ENCODE measurements at places on chromosomes 16 and 17.
A peak's percentile ranks its signal among the peaks of the same experiment; 100 is the strongest.

- no peak for DNase-seq
Observed at GRCh38 chr17:4483012-4483840, 15.5 kb upstream of the SPNS2 start.

DNA sequence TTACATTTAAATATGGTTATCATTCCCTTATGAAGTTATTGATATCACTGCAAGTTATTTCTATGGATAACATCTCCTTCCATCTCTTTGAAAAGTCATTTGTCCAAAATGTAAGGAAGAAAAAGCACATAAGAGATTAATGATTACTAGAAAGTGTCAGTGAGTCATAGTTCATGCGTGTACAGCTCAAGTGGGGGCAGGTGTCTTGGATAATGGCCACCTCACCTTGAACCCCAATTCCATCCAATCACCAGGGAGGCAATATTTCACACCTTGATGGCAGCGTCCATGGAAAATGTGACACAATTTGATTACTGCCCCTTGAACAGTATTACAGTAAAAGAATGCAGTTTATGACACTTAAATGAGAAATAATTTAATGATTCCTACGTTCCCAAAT is 358.3 kb upstream of the SOX9 start:
- no peak for DNase-seq

GRCh38 chr16:30409125-30410060 is 2.0 kb downstream of the ZNF771 start:
- DNase-seq: peak; percentile 87

- DNase-seq: no peak
Observed at GRCh38 chr16:67256701-67257230, 8.0 kb downstream of the SLC9A5 start.

DNA sequence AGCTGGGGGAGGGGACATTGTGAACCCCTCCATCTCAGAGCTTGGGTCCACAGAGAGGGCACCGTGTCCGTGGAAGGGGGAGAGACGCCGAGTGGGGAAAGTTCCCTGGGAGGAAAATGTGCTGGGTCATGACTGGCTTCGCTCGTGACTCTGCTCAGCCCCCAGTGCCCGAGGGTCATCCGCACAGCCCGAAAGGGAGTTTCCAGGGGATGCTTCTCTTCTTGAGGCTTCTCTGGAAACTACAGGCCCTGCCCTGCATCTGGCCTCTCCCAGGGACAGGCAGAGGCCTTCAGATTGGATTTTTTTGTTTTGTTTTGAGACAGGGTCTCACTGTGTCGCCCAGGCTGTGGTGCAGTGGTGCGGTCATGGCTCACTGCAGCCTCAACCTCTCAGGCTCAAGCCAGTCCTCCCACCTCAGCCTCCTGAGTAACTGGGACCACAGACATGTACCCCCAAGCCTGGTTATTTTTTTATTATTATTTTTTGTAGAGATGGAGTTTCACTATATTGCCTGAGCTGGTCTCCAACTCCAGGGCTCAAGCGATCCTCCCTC is 9.8 kb upstream of the GSE1 start:
- DNase-seq: no peak

DNA sequence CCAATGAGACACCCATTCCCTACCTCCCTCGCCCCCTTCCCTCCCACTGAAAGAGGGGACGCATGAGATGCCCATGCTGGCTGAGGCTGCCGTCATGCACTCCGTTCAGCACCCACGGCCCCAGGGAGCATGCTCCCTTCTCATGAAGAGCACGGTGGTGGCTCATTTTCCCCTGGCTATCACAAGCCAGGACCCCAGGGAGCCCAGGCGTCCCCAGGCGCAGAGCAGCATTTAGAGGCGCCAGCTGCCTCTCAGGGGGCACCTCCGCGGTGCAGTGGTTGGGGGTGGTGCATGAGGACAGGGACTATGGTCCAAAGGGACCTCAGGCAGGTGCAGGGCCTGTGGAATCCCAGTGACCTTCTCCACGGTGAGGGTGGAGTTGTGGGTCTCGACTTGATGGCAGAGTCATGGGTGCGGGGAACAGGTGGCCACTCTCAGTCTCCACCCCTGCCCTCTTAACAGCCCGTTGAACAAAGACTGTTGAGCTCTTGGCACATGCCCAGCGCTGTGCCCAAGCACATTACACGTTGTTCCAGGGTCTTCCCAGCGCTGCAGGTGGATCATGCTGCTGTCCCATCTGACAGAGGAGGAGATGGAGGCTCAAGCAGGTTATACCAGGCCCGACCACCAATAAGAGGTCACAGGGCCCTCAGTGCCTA is 13.6 kb downstream of the KIF19 start:
- DNase-seq: no peak

DNA sequence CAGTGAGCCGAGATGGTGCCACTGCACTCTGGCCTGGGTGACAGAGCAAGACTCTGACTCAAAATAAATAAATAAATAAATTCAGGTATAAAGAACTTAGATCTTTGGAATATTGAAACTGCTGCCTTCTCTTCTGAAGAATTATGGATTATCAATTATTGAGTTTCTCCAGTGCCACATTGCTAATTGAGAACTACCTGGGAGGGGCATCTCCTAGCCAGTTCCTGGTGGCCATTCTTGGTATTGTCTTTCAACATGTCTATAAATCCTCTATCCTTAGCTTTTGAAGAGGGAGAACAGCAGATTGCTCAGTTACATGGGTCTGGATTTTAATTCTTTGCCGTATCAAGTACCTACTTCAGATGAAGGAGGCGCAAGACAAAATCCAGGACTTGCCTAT is 29.2 kb downstream of the CALCOCO2 start:
- no peak for DNase-seq

GRCh38 chr16:26605626-26606271 is 461.0 kb upstream of the C16orf82 start:
- no peak for DNase-seq

DNA sequence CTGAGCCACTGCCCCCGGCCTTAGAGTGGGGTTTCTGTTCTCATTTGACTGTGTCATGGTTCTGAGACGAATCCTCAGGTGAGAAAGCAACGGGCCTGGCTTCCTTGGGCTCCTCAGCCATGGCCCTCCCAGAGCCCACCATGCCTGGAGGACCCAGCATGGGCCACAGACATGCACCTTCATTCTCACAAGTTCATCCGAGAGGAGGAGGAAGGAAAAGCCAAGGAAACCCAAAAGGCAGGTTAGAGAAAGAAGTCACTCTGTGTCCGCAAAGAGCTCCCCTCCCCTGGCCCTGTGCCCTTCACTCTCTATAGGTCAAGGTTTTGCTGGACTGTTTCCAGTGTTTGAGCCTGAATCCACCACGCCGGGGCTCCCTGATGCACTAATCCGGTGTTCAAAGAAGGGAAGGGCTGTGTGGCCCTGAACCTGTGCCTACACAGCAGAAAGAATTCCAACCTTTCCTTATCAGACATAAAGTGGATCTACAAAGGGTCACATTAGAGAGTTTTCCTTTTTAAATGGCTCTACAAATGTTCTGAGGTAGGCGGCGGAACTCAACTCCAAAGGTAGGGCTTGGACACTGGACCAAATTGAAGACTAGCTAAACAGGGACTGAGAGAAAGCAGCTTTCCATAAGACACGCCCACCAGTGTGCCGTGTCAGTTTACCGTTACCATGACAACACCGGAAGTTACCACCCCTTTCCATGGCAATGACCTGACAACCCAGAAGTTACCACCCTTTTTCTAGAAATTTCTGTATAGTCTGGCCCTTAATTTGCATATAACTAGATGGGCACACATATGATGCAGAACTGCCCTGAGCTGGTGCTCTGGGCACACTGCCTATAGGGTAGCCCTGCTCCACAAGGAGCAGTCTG is 15.9 kb upstream of the PECAM1 start:
- DNase-seq: no peak

DNA sequence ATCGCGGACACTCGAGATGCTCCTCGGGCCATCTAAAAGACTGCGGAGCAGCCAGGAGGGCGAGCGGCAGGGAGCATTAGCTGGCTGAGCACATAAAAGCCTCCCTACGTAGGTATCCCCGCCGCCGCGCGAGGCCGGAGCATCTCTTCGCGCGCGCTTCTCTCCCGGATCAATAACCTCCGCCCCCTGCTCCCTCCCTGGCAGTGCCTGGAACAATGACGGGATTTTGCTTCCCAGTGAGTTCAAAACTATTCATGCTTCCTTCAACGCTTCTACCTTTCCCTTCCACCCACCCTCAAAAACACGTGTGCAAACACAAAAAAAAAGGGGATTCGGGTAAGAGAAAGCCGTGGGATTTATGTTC is 984 bp downstream of the CENPV start:
- peak; percentile 45 for DNase-seq

DNA sequence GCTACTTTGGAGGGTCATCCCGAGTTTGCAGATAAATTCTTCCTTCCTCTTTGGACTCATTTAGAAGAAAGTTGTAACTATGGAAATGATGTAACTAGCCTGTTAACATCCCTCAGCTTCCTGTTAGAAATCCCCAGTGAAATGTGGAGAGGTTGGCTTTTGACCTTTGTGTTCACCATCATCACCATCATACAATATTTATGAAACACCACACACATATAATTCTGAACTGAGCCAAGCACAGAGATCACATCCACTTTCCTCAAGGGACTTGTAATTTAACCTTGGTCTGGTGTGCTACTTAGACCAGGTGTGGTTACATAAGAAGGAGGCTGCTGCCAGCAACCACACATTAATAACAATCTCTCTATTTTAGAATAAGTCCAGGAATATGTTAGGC is 2.5 kb downstream of the CAPNS2 start:
- DNase-seq: peak; percentile 69

- no peak for DNase-seq
Observed at GRCh38 chr16:49424961-49425360, 51.4 kb downstream of the C16orf78 start.

DNA sequence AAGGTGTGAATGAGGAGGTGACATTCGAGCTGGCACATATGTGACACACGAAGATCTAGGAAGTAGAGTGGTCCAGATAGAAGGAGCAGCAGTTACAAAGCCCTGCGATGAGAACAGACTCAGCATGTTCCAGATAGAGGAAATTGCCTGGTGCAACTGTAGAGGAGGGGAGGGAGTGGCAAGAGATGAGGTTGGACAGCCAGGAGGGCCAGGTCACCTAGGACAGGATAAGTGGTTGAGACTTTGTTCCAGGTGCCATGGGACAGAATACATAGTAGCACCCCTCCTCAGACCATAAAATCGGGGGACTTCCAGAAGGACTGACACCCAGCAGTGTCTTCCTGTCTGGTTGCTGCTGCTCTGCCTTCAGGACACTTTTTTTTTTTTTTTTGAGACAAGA is 11.0 kb upstream of the CENPT start:
- DNase-seq: no peak

DNA sequence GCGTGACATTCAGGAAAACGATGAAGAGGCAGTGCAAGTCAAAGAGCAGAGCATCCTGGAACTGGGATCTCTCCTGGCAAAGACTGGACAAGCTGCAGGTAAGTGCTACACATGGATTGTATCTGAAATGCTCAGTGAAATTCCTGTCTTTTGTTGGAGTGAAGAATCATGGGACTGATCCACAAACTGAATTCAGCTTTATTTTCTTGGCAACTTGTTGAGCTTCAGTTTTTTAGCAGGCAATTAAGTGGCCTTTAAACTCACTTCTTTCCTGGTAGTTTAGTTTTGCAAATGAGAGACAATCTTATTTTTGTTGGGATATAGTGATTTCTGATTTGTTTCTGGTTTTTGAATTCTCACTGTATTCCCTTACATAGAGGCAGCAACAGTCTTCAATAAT is 2.6 kb downstream of the PSMD11 start:
- DNase-seq: no peak

GRCh38 chr17:72238157-72238673 is 117.4 kb downstream of the SOX9 start:
- no peak for DNase-seq

- no peak for DNase-seq
Observed at GRCh38 chr16:89044418-89045180, 49.1 kb upstream of the ACSF3 start.

GRCh38 chr16:49049191-49049590 is 232.4 kb downstream of the CBLN1 start:
- DNase-seq: no peak

DNA sequence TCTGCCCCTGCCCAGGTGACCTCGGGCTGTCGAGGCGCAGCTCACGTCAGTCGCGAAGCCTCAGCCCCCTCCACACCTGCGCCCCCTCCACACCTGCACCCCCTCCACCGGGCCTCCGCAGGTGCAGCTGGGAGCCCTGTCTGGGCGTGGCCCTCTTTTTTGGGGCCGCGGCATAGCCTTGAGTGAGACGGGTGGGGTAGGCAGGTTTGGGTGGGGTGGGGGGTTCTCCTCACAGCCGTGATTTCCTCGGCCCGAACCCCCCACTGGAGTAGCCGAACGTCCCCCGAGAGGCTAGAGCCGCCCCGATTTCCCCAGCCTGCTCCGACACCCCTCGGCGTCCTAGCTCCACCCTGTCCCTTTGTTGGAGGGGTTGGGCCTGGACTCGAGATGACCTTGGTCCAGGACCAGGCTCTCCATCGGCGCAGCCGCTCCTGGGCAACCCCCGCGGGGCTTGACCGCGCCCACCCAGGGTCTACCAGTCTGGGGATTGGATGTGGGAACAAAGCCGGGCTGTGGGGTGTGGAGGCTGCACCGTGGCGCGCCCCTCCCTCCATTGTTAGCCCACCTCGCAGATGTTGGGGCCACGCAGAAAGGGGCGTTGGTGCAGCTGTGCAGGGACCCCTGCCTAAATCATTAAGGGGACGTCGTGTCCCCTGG is 626 bp downstream of the TUBB3 start:
- DNase-seq: no peak

GRCh38 chr16:49640581-49640980 is 215.3 kb downstream of the ZNF423 start:
- DNase-seq: no peak

Data from fibroblast of villous mesenchyme (primary cell).